ENCODE measurements at places on chromosomes 6 and 20.

DNA sequence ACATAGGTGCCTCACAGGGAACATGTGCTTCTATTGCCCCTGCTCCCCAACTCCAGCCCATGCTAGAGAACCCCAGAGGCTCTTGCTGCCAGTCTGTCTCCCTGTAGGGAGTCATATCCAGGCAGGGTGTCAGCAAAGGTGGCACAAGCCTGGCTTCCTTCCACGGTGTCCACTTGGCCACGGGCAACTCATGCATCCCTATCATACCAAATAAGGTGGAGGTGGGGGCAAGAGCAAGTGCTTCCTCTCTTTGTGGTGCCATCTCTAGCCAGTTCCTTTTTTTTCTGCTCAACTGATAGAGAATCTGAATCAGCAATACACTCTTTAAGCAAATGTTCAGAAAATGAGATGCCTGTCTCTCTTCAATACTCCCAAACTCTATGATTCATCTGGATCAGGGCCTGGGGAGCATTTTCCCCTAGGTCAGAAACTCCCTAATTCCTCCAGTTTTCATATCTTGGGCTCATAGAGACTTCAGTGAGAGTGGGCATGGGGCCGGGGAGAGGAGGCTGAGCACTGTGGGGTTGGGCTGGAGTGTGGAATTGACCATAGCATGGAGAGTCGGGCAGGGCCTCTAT is 105.1 kb upstream of the GPR6 start:
- DNase-seq: no peak

DNA sequence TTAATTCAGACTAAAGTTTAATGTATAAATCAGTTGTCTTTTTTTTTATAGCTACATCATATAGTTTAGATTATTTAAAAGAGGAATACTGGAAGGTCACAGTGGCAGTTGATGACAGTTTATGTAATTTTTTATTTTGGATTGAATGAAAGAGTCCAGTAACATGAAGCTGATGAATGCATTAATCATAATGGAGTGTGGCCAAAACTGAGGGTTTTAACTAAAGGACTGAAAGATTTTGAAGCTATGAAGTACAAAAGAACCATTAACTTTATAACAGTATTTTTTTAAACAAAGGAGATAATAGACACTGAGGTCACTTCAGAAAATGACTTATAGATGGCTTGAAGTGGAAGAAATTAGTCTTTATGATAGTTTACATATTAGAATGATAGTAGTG is 41.3 kb downstream of the TRMT11 start:
- DNase-seq: no peak

GRCh38 chr6:159080217-159080976 is 35.6 kb upstream of the TAGAP start:
- DNase-seq: no peak

DNA sequence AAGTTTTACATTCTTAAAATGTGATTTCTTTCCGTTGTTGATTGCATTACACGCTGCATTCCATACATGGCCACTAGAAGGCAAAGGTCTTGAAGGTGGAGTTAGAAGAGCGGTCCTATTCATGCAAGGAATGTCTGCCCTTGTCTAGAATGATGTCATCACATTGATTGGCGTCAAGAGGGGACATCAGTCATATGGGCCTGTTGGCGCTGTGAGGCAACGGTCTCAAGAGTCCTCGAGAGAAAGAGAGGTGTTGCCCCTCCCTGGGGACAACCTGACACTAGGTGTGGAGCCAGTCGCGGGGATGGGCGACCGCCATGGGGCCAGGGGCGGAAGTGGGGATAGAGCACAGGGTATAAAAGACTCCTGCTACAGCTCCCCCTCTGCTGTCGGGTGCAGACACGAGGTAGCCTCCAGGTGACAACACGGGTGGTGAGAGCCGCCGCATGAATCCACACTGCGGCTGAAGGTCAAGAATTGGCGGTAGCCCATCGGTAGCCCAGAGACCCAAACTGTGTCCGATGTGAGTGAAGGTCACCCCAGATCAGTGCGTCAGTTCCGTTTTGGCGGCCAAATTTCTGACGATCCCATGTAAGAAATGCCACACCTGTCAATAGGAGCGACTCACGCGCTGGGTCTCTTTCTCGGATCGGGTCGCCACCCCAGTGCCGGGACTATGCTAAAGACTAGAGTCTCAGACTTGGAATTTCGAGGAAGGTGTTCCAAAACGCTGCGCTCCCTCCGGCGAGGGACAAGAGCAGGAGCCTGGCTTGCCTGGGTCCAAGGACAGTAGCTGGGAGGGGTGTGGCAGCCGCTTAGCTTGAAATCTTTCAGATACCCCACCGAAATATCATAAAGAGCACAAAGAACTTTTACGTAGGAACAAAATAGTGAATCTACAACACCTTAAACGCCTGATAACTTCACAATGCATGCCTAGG is 93.2 kb upstream of the ZNF184 start:
- DNase-seq: peak; percentile 79

- DNase-seq: no peak
These were observed 116.0 kb downstream of the CDC5L start for GRCh38 chr6:44503471-44503870.

GRCh38 chr6:106177786-106178185 is 91.7 kb downstream of the PRDM1 start:
- DNase-seq: no peak

- DNase-seq: no peak
These were observed 6.4 kb downstream of the FUCA2 start for GRCh38 chr6:143505111-143505510.

DNA sequence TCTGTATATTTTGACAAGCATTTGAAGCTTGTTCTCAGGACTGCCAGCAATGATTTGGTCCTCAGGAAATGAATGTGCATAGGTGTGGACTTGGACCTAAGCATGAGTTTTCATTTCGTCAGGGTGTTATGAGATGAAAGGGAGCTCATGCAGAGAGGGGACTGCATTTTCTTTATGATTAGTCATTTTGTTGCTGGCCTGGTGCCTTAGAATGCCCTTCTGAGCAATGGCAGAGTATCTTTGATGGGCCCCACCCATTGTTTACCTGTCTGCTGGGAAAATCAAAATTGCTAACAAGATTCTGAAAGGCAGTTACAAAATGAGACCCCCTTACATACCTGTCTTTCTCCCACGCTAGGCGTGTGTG is 51.5 kb upstream of the MTHFD1L start:
- no peak for DNase-seq

GRCh38 chr6:136408204-136408603 is 118.6 kb upstream of the BCLAF1 start:
- DNase-seq: no peak

- DNase-seq: no peak
These were observed 1.0 kb downstream of the SRXN1 start for GRCh38 chr20:651713-652614.

DNA sequence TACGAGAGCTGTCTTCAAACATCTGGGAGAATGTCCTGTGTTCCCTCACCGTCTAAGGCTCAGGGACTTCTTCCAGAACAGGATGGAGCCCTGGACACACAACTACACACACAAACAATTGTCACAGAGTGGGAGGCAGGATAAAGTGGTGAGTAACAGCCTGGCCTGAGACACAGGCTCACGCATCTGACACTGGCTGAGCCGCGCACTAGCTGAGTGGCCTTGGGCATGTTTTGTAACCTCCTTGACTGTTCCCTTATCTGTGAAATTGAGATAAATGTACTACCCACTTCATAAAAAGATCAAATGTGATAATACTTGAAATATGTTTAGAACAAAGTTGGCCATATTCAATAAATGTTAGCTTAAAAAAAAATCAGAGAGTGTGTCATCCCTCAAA is 132.4 kb upstream of the ARMC2 start:
- DNase-seq: no peak

- DNase-seq: no peak
These were observed 229.6 kb upstream of the RIN2 start for GRCh38 chr20:19528286-19529030.

- no peak for DNase-seq
These were observed 229.6 kb downstream of the FOXC1 start for GRCh38 chr6:1839361-1839760.

- DNase-seq: no peak
These were observed 3.3 kb downstream of the HNF4A start for GRCh38 chr20:44358776-44359175.

GRCh38 chr6:169269180-169270076 is 15.8 kb upstream of the THBS2 start:
- DNase-seq: peak; percentile 97

DNA sequence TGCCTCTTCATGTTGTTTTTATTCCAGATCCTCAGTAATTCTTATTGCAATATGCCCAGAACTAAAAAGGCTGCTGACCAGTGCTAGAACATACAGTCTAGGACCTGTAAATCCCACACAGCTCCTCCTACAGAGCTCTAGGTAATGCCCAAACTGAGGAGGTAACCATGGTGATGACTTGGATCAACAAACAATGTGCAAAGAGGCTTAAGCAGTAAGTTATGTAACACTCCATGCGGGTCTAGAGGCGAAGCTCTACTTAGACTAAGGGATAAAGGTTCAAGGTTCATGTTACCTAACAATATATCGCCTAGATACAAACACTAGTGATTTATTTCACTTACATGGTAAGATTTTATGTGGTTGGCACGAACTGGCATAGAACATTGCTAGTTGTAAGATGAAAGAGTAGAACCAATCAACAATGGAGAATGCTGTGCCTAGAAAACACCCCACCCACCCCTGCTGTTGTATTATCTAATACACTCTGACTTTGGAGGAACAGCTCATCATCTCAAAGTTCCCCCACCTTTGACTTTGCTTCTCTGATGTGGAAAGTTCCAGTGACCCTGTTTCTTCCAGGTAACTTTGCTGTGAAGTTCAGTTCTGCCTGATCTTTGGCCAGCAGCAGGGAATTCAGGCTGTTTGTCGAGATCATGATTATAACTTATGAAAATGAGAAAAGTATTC is 242.4 kb downstream of the ALDH8A1 start:
- no peak for DNase-seq

DNA sequence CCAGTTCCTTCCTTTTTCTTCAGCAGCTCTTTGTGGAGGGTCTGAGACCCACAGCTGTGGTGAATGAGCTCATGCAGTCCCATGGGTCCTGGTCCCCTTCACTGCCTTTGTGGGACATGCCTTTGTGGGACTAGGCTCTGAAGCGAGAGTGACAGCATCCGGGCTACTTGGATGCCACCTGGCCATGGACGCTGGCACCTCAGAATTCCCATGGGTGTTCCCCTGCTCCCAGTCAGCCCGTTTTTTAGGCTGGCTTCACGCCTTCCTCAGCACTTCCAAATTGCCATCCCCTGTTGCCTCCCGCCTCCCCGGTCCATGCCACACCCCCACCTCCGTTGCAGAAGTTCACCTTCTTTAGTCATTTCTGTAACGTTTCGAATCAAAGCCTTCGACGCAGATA is 45.1 kb downstream of the RAMACL start:
- DNase-seq: no peak

GRCh38 chr20:62215991-62216635 is 4.0 kb downstream of the HRH3 start:
- DNase-seq: no peak

DNA sequence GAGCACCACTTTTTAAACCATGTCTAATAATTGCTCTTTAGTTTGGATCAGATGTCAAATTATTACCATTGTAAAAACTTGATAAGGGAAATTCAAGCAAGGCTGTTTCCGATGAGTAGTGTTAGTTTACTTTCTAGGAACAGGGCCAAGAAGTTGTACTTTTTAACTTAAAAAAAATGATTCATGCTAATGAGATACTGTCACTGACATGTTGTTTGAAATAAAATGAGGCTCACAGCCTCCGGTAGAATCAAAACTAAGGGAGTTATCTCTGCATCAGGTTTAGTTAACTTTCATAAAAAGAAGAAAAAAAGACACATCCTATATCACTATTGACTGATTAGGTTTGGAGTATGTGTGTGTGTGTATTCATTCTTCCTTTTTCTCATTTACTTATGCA is 55.2 kb upstream of the SUPT3H start:
- DNase-seq: no peak

GRCh38 chr6:43636308-43636659 is 644 bp downstream of the MAD2L1BP start:
- DNase-seq: no peak

GRCh38 chr6:15872241-15873103 is 209.6 kb upstream of the DTNBP1 start:
- no peak for DNase-seq
